ENCODE measurements at places on chromosomes 3 and 15. TPM values are rescaled to one million over a fixed set of nuclear protein-coding genes. Genes with fewer than 3 reads are reported as not detected.

The ZBBX gene
- total RNA-seq: 3.2 TPM

- DNase-seq: peak; percentile 21
These were observed 769 bp downstream of the C2CD4A start for GRCh38 chr15:62067448-62068044.

DNA sequence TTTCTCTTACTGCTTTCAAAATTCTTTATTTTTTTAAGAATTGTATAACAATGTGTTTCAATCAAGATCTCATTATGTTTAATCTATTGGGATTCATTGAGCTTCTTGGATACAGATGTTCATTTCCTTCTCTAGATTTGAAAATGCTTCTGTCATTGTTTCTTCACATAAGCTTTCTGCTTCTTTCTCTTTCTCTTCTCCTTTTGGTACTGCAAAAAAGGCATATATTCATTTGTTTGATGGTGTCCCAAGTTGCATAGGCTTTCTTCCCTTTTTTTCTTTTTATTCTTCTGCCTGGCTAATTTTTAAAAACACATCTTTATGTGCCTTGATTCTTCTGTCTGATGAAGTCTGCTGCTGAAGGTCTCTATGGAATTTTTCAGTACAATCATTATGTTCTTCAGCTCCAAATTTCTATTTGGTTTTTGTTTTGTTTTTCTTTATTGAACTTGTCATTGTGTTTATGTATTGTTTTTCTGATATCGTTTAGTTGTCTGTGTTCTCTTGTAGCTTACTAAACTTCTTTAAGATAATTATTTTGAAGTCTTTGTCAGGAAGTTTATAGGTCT is 88.9 kb downstream of the DTWD1 start:
- no peak for DNase-seq

The UBAP1L gene
- total RNA-seq: 1.8 TPM

DNA sequence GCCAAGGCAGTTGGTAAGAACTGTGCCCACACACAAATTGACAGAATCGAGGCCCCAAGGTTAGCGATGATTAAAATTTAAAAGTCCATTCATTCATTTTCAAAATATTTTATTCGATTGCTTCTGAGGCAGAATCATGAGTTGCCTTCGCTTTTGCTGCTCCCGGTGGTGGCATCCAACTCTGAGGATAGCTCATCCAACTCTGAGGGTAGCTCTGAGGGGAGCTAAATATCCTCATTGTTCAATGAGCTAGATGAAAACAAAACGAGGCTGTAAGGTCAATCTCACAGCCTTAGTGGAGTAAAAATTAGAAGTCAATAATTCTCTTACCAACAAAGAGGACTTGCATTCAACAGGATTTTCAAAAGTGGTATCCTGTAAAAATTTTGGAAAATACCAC is 897 bp upstream of the CHL1 start:
- DNase-seq: no peak

- DNase-seq: no peak
These were observed 138.0 kb downstream of the STT3B start for GRCh38 chr3:31670722-31671121.

GRCh38 chr3:126051741-126052140 is 32.2 kb downstream of the SLC41A3 start:
- DNase-seq: no peak

- DNase-seq: no peak
These were observed 459.4 kb upstream of the TGFBR2 start for GRCh38 chr3:30146978-30147377.
